ENCODE measurements at places on chromosomes 7 and 10.

DNA sequence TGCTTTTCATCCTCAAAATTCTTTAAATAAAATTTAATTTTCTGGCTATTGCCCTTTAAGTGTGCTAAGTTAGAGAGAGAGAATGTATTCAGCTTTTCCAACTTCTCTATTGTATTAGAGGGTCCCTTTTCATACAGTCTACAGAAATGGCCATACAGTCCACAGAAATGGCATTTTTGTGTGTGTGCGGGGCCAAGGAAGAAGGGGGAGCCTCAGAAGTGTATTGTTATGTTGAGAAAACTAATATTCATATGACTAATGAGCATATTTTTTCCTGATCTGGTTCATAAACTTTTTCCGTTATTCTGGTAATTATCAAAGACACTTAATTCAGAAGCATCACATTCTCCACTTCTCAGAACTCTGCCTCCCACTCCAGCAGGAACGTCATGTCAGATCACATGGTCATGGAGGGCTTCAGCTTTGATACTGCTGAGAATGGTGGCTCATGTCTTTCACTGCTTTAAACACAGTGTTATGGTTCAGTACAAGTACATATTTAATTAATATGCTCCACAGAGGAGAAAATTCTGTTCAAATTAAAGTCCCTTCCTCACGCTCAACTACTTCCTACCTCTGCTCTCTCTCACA lies 37.1 kb downstream of the ELMO1 start:
- DNase-seq, result no peak

DNA sequence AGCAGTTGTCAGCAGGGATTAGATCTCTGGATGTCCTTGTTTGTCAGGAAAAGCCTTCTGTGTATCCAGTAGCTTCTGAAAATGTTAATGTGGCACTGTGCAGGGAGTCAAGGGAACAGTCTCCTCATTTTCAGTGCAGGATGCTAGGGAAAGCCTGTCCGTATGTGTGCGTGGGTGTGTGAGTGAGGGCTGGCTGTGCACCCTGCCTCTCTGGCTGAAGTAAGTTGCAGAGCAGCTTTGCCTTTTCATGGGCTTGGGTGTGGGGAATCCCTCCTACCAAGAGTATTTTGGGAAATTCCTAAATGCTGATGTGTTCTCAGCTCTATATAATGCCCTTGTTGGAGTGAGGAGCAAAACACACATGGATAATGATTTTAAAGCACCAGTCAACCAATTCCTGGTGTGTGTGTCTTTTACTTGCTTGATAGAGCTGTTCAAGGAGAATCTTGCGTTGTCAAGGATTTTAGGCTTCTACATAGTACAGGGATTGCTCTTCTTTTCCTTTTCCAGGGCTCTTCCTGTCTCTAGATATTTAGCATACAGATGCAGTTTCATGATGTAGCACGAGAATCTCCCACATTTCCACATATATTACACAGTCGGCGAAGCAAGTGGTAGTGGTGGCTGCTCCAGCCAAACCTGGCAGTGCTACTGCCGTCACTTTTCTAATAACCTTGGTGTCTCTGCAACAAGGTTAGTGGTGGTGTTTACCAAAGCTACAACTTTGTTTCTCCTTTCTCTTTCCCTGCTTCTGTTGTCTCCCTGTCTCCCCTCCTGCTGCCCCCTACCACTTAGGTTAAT lies 92.8 kb downstream of the MCU start:
- DNase-seq, result no peak

DNA sequence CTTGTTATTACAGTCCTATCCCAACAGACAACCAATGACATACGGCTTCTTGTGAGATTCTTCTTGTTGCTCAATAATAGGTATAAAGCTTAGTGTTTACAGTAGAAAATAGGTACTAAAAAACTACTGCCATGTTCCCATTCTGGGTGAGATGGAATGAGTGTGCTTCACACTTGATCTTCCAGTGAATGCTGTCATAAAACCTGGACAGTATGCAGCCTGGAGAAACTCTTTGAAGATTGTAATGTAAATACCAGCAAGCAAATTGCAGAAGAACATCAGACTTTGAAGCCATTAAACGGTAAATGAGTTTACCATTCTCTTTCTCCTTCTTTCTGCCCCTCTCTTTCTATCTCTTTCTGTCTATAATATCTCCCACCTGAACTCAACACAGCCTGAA lies 663.7 kb upstream of the COBL start:
- no peak for DNase-seq

DNA sequence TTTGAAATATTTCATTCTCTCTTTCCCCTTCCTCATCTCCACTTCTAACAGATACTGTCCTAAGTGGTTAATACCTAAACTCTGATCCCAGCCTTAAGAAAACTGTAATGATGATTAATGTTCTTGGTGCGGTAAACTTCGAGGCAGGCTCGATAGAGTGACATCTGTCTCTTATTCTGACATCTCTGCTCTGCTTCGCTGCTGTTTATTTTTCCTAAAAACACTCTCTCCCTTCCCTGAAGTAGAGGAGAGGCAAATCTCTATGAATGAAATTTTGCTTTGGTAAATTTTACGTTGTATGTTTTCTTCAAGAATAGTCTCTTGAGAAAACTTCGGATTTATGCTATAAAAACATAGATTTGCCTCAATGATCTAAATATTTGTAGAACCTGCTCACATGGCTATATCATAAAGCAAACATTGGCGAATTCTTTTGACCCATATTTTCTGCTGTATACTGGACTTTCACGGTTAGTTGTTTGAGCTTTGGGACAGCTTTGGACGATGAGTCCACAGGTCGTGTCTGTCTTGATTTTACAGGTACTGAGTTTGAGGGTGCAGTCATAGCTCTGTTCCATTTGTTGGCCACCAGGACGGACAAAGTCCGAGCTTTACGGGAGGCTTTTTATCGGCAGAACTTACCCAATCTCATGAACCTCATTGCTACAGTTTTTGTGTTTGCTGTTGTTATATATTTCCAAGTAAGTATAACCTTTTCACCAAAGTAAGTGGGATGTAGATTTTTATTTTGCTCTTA lies 27.1 kb downstream of the SEC61A2 start:
- DNase-seq, result no peak

GRCh38 chr10:122213766-122214165 lies 57.3 kb upstream of the BTBD16 start:
- no peak for DNase-seq

- no peak for DNase-seq
Measured at GRCh38 chr7:135151533-135151932, 3.7 kb downstream of the TMEM140 start.

GRCh38 chr7:106073701-106074100 lies 38.4 kb downstream of the SYPL1 start:
- DNase-seq, result no peak

DNA sequence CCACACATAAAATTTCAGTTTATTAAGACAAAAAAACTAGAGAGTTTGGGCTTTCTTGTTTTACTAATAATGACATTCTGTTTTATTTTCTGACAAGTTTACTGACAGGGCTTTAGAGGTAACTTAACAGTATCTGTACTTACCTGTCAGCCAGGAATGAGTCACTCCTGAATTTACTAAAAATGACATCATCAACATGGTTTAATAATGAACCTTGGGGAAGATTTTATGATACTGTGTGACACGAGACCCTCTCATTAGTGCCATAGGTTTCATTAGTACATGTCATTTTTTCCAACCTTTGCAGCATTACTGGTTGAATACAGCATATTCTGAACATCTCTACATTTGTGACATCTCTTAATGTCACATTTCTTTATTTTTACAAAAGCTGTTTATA lies 131.1 kb downstream of the KCND2 start:
- no peak for DNase-seq

DNA sequence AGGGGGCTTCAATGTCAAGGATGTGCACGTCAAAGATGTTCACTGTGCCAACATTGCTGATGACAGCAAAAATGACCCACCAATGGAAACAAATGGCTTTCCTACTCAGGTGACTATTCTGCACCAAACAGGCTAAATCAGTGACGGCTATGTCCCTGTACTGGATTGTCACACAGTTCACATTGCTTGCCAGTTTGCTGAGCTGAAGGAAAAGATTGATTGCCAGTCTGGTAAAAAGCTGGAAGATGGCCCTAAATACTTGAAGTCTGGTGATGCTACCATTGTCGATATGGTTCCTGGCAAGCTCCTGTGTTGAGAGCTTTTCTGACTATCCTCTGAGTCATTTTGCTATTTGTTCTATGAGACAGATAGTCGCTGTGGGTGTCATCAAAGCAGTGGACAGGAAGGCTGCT lies 202.2 kb upstream of the ETV1 start:
- no peak for DNase-seq

DNA sequence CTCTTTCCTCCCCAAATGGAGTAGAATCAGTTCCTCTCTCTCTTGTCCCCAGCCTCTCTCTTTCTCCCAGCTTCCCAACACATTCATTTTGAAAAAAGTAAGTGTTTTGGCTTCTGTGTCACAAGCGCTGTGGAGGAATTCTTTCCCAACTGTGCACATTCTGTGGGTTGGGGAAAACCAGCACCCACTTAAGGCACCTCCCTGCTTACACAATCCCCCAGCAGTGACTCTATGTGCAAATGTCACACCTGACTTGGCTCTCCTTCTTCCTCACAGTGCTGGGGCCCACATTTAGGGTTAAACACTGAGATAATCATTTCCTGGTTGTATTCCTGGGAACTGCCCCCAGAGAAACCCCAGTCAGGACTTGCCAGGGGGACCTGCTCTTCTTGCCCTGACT lies 358.1 kb upstream of the ZNF32 start:
- no peak for DNase-seq

- DNase-seq, result no peak
Measured at GRCh38 chr10:22429981-22430421, 84.7 kb downstream of the SPAG6 start.

DNA sequence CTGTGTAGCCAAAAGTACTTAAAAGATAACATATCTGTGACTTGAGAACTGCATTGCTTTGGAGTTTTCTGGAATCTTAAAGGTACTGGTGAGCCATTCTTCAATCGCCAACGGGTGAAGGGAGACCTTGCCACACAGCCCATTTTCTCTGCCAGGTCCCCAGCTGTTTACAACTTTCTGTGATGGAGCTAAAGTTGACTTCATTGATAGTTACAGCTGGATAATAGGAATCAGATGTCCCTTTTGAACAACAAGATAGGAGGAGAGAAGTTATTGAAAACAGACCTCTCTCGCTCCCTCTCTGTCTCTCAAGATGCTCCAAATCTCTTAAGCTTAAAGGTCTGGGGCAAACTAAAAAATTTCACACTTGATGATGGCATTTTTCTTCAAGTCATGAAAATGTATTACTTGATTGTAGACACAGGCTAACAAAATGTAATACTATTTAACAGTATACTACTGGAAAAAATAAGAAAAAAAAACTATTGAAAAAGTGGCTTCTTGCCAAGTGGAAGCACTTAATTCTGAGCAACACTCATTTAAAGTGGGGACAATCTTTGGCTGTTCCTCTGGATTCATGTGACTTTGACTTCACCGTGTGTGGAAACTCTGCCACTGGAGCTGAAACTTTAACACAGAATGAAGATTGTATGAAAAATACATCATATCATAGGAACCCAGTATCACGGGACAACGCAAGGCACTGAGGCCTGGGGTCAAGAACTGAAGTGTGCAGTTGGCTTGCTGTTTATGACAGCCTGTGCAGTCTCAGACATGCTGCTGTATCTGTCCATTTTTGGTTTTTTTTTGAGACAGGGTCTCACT lies 78.4 kb upstream of the AFAP1L2 start:
- no peak for DNase-seq
